ENCODE measurements at places on chromosomes 5 and 9. TPM values are rescaled to one million over a fixed set of nuclear protein-coding genes. Genes with fewer than 3 reads are reported as not detected.

STING1 gene
- 90.1 TPM for total RNA-seq

EPB41L4A gene
- total RNA-seq = 6.4 TPM

PROP1 gene
- total RNA-seq = not detected

PDZD2 gene
- 21.4 TPM for total RNA-seq

PCDHB11 gene
- total RNA-seq = 2.4 TPM

PAIP1 gene
- total RNA-seq = 20.7 TPM

CAPSL gene
- total RNA-seq = 7.7 TPM

IL13 gene
- 0.73 TPM for total RNA-seq

BARHL1 gene
- total RNA-seq = not detected

CDH9 gene
- not detected for total RNA-seq

LCN2 gene
- total RNA-seq = not detected

ST6GALNAC4 gene
- 0.59 TPM for total RNA-seq

RCL1 gene
- total RNA-seq = 49.7 TPM

NTRK2 gene
- 11.5 TPM for total RNA-seq

CTSV gene
- not detected for total RNA-seq

ZNF658 gene
- total RNA-seq = 27.8 TPM

TMEM174 gene
- not detected for total RNA-seq

TAF11L14 gene
- total RNA-seq = not detected

PSMB7 gene
- total RNA-seq = 87.9 TPM

PCDHGA1 gene
- total RNA-seq = 0.62 TPM

GPRIN1 gene
- 0.40 TPM for total RNA-seq

STKLD1 gene
- 0.88 TPM for total RNA-seq

MYOZ3 gene
- total RNA-seq = 3.2 TPM

B4GALT7 gene
- total RNA-seq = 23.2 TPM

ZNF454 gene
- 11.8 TPM for total RNA-seq

All from uterus (tissue), 4 donors.